Activated naive CD8-positive, alpha-beta T cell treated with anti-CD3 and anti-CD28 coated beads for 36 hours (primary cell): ENCODE measurements at places on chromosomes 4 and X. TPM values are rescaled to one million over a fixed set of nuclear protein-coding genes. Genes with fewer than 3 reads are reported as not detected.

GRCh38 chr4:74772783-74773182 lies 21.5 kb downstream of the BTC start:
- DNase-seq = no peak

DNA sequence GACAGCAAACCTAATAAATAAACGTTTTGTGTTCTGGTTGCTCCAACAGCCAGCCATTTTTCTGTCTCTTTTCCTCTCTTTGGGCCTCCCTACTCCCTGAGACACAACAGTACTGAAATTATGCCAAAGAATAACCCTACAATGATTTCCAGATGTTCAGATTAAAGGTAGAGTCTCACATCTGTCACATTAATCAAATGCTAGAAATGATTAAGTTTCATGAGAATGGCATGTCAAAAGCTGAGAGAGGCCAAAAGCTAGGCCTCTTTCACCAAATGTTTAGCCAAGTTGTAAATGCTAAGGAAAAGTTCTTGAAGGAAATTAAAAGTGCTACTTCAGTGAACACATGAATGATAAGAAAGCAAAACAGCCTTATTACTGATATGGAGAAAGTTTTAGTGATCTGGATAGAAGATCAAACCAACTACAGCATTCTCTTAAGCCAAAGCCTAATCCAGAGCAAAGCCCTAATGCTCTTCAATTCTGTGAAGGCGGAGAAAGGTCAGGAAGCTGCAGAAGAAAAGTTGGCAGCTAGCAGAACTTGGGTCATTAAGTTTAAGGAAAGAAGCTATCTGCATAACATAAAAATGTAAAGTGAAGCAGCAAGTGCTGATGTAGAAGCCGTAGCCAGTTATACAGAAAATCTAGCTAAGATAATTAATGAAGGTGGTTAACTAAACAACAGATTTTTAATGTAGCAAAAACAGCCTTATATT lies 182.1 kb upstream of the NUDT6 start:
- no peak for DNase-seq

GRCh38 chrX:67784712-67785111 lies 240.9 kb downstream of the AR start:
- no peak for DNase-seq

GRCh38 chr4:89357340-89357739 lies 49.7 kb upstream of the GPRIN3 start:
- no peak for DNase-seq

DNA sequence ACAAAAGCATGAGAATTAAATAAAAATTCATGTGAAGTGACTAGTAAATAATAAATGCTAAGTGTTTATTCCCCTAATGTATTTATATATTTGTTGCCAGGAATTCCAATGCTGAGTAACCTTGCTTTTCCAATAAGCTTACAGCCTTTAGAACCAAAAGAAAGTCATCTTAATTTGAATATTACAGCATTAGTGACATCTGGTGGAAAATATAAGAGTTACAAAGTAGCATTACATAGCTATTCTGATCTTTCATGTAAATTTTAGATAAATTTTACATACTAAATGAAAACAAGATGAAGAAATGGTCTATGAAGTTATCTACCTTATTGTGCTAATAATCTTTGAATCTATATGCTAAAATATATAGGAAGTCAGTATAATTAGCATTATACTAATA lies 10.4 kb downstream of the MAD2L1 start:
- DNase-seq = no peak

- no peak for DNase-seq
Observed at GRCh38 chrX:69121321-69122000, 43.8 kb downstream of the PJA1 start.

DNA sequence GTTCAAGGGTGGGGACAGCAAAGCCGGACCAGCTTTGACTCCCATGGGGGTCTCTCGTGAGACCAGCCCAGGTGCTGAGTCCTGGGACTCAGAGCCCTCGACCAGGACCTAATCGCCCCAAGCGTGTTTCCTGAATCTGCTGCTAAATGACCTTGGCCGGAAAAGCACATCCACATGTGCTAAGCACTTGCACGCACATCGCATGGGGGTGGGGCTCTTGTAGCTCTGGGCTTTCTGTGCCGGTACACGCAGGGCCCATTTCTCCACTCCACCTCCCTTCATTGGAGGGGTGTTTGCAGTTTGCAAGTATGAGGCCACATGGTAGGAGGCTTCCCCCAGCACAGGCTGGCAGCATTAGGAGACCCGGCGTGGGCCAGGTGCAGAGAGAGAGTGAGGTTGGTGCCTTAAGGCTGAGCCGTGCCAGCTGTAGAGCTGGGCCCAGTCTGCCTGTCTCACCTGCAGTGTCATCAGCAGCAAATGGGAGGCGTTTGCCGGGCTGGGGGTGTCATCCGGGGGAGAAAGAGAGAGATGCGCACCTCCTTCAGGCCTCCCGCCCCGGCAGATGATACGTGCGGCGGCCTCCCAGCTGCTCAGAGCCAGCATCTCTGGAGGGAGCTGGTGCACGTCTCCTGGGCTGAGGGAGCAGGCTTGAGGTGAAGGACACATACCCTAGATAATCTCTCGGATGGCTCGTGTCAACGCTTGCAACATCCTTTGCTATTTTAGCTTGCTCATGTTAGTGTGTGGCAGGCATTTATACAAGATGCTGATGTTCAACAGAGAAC lies 45.2 kb upstream of the CLCN4 start:
- DNase-seq = peak; percentile 64

DNA sequence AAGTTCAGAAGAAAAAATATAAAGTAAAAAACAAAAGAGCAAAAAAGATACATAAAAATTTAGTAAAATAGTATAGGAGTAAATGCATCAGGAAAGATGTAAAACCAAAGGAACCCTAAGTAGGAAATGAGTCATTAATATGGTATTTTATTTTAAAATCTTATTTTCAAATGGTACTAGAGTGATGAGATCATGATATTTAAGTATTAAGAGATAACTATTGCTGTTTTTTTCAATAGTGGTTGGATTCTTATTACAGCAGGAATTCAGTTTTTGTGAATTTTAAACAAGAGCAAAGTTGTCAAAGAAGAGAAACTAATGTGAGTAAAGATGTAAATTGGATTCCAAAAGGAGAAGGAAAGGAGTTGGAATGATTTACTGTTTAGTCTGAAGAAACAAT lies 20.0 kb downstream of the EMCN start:
- no peak for DNase-seq

- DNase-seq = no peak
Observed at GRCh38 chrX:48983081-48983480, 11.4 kb upstream of the KCND1 start.

DNA sequence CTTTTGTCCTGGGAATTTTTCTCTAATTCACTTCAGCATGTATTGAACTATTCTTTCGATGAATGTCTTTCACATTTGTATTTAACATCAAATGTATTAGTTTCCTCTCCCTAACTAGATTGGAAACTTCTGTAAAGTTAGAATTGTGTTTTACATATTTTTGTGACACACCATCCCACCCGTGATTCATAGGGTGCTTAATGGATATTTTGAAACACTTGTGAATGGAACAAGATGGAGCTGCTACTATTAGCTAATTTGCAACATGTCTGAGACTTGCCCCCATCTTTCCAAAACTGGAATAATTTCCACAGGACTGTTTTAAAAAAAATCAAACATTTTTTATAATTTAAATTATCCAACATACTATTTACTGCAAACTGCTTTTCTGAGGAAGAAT lies 30.2 kb upstream of the GNPDA2 start:
- no peak for DNase-seq

DNA sequence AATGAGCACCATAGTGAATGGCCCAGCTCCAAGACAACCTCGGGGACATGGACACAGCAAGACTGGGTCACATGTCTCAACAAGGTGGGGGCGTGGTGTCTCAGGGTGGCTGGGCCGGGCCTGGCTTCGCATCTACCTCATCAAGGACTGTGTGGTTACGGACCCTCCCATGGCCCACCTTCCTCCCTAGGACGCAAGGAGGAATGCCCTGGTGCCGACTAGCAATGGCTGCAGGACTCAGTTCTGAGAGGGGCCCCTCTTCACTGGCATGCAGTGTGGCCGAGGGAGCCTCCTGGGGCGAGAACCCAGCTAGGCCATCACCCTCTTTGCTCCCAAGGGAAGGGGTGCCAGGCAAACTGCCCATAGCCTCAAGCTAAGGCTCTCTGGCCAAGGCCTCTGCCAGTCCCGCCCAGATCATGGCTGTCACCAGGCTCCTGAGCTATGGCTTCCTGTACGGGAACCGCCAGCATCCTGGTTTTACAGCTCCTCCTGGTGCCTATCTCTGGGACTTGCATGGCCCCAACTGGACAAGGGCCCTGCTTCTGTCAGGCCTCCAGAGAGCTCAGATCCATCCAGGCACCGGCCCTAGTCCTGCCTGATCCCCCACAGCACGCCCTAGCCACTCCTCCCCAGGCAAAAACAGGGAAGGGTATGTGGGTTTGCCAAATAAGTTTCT lies 218.0 kb upstream of the AGTR2 start:
- DNase-seq = no peak

- no peak for DNase-seq
Observed at GRCh38 chr4:112210777-112211176, 20.8 kb upstream of the AP1AR start.

- DNase-seq = peak; percentile 48
Observed at GRCh38 chr4:140556372-140557085, 12.2 kb downstream of the UCP1 start.

GRCh38 chr4:172708184-172708583 lies 460.4 kb upstream of the GALNT7 start:
- no peak for DNase-seq

GRCh38 chr4:137651128-137651527 lies 118.8 kb upstream of the PCDH18 start:
- DNase-seq = no peak

GRCh38 chr4:124092541-124092984 lies 620.0 kb downstream of the ANKRD50 start:
- DNase-seq = no peak

GRCh38 chr4:86026720-86027119 lies 333.1 kb downstream of the MAPK10 start:
- DNase-seq = no peak

DNA sequence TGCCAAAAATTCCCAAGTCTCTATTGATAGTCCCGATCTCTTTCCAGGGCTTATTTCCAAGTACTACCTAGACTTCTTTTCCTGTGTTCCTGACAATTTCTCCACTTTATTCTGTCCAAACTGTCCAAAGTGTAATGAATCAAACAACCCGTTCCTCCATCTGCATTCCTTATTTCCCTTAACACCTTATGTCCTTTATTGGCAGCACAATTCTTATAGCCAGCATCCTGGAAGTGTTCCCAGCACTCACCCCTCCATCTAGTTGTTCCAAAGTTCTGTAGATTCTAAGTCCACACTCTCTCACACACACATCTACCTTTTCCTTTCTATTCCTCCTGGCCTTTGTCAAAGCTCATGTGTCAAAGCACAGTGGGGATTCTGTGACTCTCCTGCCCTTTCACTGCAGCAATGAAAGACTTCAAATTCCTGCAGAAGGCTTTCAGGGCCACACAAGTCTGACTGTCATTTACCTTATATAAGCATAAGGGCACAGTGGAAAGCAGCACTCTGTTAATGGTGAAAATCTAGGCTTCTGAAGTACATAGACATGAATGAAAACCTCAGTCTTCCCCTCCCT lies 22.1 kb downstream of the LIMCH1 start:
- no peak for DNase-seq

- DNase-seq = no peak
Observed at GRCh38 chr4:10240691-10241090, 124.1 kb upstream of the WDR1 start.

GRCh38 chr4:95742179-95742578 lies 97.7 kb upstream of the PDHA2 start:
- no peak for DNase-seq

DNA sequence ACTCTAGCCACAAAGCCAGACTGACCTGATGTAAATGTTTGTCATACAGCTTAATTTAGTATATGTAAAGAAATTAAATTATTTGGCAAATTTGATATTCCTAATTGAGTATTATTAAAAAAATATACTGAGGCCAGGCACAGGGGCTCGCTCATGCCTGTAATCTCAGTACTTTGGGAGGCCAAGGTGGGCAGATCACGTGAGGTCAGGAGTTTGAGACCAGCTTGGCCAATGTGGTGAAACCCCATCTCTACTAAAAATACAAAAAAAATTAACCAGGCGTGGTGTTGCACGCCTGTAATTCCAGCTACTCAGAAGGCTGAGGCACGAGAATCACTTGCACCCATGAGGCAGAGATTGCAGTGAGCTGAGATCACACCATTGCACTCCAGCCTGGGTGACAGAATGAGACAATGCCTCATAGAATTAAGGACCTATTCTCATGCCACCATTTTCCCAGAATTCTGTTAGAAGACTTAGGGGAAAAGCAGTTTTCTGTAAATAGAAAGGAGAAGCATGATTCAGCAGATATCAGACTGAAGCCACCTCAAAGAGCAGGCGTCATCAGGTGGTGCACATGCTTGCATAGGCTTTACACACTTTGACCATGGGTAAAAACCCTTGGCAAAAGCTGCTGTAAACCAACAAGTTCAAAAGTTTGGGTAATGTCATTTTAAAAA lies 6.1 kb downstream of the UBQLN2 start:
- no peak for DNase-seq

DNA sequence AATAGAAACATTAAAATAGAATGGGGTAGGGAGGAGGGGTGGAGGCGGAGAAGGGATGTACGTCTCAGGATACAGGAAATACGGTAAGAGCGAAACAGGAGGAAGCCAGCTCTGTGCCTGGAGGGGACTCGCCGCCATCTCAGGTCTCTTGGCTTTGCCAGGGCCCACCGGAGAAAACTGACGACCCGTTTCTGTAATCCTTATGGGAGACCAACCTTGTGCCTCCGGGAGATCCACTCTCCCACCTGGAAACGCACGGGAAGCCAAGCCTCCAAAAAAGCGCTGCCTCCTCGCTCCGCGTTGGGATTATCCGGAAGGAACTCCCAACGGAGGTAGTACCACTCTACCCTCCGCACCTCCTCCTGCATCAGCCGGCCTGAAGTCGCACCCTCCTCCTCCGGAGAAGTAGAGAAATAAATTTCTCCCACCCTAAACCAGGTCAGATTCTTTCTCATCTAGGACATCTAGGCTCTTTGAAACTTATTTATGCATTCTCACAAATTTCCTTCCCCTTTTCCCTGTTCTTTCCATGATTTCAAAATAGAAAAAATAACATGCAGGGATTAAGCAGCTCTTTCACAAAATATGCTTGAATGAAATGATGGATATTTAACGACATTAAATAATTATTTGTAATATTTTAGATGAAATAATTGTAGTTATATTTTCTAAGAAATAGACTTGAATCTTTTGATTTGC lies at the start of gene NBDY:
TSS of gene NBDY (plus strand) at position 92 of the 699 bp plus-strand sequence. CDS start at position 203, 111 bp downstream.
- peak; percentile 13 for DNase-seq

GRCh38 chr4:136643416-136643815 lies 888.9 kb downstream of the PCDH18 start:
- no peak for DNase-seq

Gene CNGA1
- total RNA-seq = 0.34 TPM

Gene GRIA3
- total RNA-seq = not detected

Gene ATP6AP2
- total RNA-seq = 51.2 TPM

Gene F8A3
- 8.8 TPM for total RNA-seq

Gene FGF16
- 0.12 TPM for total RNA-seq

Gene NCAPG
- total RNA-seq = 69.0 TPM

Gene FAM9B
- not detected for total RNA-seq

Gene FAM200B
- 13.1 TPM for total RNA-seq

Gene LRIT3
- total RNA-seq = 0.16 TPM
